Neural progenitor cell (in vitro differentiated cells): ENCODE measurements at places on chromosomes 7 and 10. TPM values are rescaled to one million over a fixed set of nuclear protein-coding genes. Genes with fewer than 3 reads are reported as not detected.

The ADCYAP1R1 gene
- total RNA-seq: 0.39 and 0.56 TPM in 2 replicates

- no peak for DNase-seq
Measured at GRCh38 chr7:100886936-100887515, 2.5 kb downstream of the UFSP1 start.

DNA sequence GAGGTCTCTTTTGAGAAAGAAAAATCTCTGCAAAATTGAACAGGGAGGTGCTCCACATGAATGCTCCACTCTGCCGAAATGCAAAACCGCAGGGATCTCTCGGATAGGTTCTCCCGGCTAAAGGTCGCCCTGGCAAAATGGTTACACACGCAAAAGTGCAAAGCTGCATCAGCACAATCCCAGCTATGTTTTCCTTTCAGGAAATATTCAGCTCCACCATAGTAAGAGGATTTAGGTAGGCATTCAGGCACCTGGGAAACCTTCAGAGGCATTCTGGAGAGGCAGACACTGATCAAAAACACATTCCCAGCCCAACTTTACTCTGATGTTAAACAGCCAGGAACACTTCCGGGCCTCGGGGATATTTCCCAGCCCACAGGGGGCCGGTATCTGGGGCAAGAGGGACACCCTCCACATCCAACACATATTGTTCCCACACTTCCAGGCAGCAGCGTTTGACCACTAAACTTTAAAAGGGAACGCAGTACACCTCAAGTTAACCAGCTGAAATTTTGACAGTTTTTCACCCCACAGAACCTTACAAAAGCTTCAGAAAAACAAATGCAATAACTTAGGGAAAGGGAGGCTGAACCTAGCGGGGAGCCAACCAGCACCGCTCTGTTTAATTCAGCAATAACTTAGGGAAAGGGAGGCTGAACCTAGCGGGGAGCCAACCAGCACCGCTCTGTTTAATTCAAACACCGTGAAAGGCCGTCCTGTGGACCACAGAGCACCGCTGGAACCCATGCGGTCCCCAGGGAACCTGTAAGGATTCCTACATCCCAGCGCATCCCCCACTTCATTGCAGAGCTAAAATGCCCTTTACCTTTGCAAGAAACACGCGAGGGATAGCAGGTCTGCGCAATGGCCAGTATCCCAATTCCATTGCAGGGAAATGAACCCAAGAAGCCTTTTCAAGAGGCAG is 45.9 kb downstream of the TNS3 start:
- DNase-seq: peak; percentile 48

GRCh38 chr10:271201-271600 is 135.9 kb downstream of the ZMYND11 start:
- DNase-seq: no peak
